Stimulated activated CD8-positive, alpha-beta memory T cell treated with anti-CD3 and anti-CD28 coated beads, Interleukin-4, amount 100 ng/mL, for 1 hour (primary cell): ENCODE measurements at places on chromosomes 13 and 19.

- DNase-seq = no peak
These were observed 413.3 kb downstream of the KCTD12 start for GRCh38 chr13:76472916-76473315.

DNA sequence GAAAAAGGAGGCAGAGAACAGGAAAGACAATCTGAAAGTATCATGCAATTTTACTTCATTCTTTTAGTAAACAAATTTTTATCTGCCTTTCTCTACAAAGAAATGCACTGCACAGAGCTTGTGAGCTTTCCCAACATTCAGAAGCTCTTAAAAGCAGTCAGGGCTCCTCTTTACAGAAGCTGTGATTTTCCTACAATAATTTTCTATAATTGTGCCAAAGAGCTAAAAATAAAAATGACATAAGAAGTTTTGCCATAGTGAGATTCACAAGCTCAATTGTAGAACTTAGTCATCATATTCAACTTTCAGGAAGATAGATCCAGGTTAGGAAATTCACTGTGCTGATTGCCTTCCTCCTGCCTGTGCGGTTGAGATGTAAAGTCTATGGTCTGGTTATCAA lies 341.4 kb downstream of the PCDH9 start:
- no peak for DNase-seq

- no peak for DNase-seq
These were observed 19.2 kb downstream of the ADGRE1 start for GRCh38 chr19:6906559-6907060.

- no peak for DNase-seq
These were observed 193.6 kb downstream of the IRS2 start for GRCh38 chr13:109592770-109593169.

DNA sequence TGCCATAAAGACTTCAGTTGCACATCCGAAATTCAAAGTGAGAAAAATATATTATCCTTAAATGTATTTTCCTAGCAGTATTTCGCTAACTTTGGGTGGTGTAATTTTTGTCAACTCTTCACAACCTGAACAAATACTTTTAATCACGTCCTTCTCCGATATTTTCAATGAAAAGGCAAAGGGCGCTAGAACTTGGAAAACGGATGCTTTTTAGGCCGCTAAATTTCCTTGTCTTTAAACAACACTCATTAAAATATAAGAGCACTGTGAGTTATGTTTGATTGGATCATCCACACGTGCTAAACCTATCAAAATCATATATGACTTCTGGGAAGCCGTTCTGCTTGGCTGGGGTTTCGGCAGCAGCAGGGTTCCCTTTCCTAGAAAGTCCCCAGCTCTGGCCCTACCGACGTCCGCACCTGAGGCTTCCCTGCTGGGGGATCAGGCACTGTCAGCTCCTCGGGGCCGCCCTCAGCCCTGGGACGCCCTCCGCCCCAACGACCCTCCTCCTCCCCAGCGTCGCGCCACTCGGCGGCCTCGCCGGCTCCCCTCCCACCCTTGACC lies 462 bp upstream of the MPHOSPH8 start:
- DNase-seq = no peak

DNA sequence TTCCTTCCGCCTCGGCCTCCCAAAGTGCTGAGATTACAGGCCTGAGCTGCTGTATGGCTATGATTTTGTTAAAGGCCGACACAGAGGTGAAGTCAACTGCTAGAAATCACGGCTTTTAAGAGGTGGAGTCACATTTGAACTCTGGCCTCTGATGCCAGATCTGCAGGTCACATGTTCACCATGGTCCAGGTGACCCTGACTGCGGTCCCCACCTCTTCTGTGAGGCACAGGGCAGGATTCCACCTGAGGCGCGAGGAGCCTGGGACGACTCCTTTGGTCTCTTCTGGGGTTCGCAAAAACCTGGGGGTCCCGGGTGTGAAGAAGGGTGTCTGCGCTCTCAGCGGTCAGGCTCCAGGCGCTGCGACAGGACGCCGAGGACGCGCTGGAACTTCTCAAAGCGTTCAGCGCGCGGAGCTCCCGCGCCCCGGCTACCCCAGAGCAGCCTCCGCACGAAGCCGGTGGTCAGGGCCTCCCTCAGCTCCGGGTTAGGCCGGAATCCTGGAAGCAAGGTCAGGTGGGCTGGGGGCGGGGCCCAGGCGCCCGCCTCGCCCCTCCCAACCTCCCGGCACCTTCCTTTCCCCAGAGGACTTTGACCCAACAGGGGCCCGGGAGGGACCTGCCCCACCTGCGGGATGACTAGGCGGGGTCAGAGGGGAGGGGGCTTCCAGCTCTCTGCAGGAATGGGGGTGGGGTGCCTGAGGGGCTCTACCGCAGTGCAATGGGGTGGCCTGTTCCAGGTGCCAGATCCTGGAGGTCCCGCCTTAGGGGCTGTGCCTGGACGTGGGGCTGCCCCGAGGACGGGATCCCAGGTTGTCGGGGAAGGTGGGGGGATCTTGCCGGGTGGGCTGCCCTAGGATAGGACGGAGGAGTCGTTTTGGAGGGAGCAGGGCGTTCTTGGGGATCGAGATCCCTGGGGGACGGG lies 13.0 kb downstream of the TRIP10 start:
- no peak for DNase-seq

- DNase-seq = peak; percentile 93
These were observed 1.6 kb downstream of the IGFLR1 start for GRCh38 chr19:35740423-35741202.
